ENCODE measurements at places on chromosomes 5 and 9.

GRCh38 chr9:69380301-69380700, 55.3 kb downstream of the ENTREP1 start:
- no peak for DNase-seq

GRCh38 chr5:158594595-158595242, 505.0 kb downstream of the EBF1 start:
- no peak for DNase-seq

DNA sequence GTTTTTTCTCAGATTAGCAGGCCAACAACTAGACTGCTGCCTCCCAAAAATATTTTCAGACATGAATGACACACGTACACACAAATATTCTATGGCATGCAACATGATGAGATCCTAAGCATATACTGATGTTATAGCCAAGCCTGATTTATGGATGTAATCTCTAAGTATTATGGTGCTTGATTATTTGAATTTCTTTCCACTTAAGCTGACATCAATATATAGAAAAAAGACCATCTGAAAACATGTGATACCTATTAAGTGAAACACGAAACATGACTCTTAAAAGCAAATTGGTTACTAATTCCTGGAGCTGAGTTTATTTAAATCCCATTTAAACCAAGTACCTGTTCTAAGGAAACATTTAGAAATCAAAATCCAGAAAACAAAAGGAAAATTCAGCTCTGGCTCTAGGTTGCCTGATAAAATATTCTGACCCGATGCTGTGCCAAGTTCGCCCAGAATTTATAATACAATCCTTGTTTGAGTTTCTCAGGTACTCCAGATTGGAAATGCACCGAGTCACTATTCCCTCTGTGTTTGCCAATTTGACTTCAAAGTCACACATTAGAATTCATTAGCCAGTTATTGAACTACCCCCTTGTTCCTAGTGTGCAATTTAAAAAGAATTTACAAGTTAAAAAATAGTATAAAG, 548.6 kb downstream of the CSNK1G3 start:
- DNase-seq: no peak

- DNase-seq: peak; percentile 17
Measured at GRCh38 chr9:93671020-93671338, 94.6 kb downstream of the PHF2 start.

GRCh38 chr5:52710972-52711596, 76.6 kb upstream of the ITGA1 start:
- no peak for DNase-seq

DNA sequence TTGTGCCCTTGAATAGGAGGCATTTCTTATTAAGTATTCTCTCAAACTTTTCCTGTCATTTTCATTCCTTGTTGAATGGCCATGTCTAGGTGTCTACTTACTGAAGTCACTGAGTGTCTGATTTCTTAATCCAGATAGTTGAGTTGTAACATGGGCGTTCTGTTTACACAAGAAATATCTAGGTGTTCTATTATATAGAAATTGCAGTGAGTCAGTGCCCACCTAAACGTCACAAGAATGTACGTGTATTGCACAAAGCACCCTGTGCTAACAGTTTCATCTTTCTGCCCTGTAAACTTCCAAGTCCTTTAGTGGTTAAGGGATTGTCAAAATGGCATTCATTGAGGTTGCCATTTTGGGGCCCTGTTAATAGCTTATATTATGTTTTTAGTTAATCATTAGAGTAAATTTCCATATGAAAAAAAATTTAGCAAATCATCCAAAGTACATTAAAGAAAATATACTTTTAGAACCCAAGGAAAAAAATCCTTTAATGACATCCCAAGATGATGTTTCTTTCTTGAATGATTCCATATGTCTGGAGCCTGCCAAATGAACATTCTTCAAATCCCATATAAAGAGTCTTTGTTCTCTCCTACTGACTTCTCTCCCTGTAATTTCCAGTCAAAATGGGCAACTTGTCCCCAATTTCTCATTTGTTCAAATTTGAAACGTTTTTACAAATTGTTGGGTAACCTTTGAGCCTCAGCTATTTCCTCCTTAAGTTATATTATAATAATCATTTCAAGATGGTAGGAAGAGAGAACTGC, 114.2 kb downstream of the GOLPH3 start:
- DNase-seq: no peak

DNA sequence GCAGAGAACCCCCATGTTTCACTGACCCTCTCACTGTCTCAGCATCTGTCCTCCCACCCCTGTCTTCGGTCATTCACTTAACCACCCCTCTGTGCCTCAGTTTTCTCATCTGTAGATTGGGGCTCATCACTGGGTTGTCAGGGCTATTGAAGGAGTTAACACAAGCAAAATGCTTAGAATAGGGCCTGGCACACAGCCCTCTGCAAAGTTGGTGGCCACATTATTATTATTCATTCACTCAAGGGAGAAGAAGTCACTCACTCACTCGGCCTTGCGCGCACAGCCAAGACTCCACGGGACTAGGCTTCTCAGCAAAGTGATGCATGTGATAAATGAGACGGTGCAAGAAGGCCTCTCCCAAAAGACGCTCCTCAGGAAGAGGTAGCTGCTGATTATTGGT, 8.0 kb downstream of the PDGFRB start:
- no peak for DNase-seq

DNA sequence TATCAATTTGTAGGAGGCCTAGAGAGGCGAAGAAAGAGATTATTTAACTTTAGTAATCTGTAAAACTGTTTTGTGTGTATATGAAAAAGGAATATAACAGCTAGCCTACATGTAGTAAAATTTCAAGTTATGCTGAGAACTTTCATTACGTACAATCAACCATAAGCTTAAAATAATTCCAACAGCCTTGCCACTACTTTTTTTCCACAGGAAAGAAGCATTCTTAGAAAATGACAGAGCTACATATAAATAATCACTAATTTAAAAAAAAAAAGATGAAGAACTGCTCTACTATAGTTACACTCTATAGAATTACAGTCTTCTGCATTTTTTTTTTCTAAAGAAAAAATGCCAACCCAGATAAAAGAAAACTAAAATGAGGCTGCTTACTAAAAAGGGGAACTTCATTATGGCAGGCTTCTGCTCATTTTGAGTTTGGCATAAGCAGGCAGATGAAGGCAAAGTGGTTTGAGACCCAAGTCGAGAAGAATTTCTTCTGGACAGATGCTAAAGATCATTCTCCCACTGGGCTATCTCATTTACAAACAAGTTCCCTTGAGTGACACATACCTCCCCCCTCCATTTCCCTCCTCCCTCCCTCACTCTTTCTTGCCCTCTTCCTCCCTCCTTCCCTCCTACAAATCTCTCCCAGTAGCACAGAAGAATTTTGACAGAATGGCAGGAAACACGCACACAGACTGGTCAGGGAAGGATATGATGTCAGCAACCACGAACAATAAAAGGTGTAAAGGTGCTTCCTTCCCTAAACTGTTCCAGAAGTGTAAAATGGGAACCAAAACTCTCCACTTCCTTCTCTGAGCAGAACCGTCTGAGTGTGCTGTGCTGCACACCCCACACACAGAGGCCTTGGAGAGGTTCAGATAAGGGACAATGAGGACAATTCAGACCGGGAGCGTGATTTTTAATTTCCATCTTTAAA, 56.1 kb downstream of the MEF2C start:
- no peak for DNase-seq

- DNase-seq: peak; percentile 93
Measured at GRCh38 chr5:132063090-132063911, 2.8 kb downstream of the IL3 start.

- DNase-seq: no peak
Measured at GRCh38 chr9:91187965-91188344, 173.8 kb downstream of the AUH start.

DNA sequence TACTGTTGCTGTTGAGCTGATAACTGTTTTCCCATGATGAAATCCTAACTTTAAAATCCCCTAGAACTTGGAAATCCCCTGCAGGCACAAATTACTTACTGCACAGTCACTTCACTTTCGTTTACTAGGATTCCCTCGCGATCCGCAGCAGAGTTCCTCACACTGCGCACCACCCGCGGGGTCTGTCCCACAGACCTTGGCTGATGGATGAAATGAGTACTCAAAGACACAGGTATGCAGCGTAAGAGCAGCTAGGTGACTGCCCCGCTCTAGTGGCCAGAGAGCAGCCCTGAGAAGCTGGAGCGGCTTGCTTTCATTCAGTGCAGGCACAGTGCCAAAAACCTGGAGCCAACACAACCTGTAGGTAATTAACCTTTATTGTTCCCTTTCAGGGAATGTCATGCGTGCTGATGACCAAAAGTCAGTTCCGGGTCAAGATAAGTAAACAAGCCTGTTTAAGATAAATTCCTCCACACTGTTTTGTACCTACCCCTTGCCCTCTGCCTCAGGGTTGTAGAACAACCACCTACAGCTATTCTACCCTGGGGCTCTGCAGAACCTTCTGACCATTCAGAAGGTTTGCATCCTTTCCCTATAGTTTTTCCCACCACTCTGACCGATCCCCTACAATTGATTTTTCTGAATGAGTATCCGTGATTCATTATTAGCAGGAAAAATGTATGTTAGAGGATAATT, 191.2 kb downstream of the CDH9 start:
- DNase-seq: no peak

GRCh38 chr9:99779277-99779676, 42.4 kb upstream of the NR4A3 start:
- DNase-seq: no peak

- no peak for DNase-seq
Measured at GRCh38 chr9:16063241-16063591, 510.4 kb downstream of the CCDC171 start.
